LNCaP clone FGC (cell line): ENCODE measurements at places on chromosomes 5 and 9.

DNA sequence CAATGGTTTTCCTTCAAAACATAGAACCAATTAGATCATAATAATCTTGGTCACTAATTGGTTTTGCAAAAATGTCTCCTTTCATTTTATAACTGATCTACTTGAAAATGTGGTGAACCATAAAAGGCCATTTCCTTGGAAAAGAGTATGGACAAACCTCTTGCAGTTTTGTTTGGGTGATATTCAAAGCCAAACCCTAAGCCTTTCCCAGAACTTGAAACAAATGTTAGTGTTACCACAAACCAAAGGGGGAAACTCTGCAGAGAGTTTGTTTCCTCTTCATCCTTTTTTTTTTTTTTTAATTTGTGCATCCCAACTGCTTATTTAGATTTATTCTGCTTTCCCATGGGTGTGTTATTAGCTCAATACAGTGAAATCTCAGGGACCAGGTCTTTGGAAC lies 204.4 kb upstream of the ADAMTSL1 start:
- no peak for DNase-seq

DNA sequence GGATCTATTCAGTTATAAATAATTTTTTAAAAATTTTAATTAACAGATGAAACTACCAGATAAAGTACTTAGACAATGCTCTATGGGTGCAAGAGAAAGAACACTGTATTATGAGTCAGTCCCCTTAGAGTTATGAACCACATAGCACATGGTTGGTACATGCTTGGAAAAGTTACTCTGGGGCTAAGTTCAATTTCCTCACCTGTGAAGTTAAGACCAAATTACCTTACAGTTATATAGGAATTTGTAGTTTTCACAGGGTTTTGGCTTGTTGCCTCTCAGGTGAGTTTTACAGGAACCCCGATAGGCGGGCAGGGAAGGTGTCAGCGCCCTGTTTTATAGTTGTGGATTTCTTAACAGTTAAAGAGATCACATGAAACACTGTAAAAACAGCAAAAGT lies 1.2 kb downstream of the PANK3 start:
- no peak for DNase-seq

DNA sequence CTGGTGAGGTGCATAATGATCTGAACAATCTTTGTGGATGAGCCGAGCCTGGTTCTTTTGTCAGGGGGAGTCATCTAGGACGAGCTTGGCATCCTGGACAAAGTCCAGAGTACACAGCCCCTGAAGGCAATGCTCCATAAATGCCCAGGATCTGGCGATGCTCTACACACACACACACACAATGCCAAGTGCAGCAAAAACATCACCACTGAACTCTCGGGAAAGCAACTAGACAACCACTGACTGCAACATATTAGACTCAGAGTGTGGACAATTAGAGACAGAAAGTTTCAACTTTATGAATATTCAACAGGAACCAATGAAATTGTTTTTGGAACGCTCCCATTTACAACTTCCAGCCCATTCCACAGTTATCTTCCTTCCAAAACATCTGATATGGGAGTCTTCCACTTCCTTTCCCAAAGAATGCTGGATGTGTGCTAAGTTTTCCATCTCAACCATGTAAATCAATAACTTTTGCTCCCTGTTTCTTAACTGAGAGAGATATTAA lies 227.6 kb upstream of the ANKRD55 start:
- DNase-seq = no peak

DNA sequence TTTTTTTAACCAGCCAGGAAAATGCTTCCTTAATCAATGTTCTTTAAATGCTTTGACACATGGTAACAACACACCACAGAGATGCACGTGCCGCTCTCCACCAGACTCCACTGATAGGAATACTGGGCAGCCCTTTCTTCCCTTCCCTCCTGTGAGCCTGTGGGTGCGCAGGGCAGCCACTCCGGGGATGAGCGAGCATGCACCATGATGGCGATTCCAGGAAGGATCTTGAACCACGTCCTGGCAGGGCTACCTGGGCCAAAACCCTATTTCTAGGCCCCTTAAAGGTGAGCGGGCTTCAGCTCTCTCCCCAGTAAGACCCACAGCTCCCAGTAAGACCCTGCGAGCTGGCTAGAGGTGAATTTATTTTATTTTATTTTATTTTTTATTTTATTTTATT lies 128.2 kb downstream of the MVB12B start:
- no peak for DNase-seq

DNA sequence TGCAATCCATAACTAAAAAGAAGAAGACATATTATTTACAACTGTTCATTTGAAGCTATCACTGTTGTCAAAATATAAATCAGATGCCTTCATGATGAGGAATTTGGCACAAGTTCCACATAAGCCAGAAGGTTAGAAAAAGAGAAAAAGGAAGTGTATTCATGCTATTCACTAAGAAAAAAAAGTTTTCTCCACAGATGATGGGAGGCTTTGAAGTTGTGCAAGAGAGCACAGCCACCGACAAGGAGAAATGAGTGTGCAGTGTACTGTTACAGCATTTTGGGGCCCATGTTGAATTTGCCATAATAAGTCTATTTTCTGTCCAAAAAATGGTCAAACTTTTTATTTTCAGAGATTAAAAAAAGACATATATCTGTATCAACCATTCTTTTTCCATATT lies 32.9 kb upstream of the IFNK start:
- DNase-seq = no peak
